Effector memory CD8-positive, alpha-beta T cell (primary cell): ENCODE measurements at places on chromosomes 13 and 19.

DNA sequence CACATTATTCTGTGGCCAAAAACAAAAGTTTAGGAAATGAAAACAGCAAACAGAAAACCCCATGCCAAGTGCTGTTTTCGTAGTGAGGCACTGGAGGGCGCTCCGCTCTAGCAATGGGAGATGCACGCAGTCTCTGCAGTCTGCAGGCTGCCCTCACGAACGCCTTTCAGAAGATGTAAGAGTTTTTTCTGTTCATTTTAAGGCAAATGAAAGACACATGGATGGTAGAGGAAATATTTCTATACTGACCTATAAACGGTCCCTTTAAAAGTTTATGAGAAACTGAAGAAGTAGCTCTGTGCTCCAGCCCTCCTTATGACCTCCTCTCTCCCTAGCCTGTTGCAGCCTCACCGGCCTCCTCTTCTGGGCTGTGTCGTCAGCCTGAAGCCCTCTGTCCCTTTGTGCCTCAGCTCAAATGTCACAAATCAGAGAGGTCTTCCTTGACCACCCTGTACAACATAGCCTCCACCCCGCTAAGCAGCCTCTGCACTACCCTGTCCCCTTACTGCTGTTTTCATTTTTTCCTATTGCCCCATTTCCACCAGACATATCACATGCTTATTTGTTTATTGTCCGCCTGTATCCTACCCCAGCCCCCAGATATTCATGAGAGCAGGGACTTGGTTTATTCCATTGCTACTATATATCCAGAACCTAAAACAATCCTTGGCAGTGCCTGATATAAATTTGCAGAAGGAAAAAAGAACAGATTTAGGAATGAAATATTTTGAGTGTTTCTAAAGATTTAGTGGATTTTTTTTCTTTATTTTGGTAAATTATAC is 116.4 kb downstream of the TM9SF2 start:
- DNase-seq, result no peak

GRCh38 chr13:102852556-102852955 is 6.7 kb downstream of the ERCC5 start:
- DNase-seq, result no peak

DNA sequence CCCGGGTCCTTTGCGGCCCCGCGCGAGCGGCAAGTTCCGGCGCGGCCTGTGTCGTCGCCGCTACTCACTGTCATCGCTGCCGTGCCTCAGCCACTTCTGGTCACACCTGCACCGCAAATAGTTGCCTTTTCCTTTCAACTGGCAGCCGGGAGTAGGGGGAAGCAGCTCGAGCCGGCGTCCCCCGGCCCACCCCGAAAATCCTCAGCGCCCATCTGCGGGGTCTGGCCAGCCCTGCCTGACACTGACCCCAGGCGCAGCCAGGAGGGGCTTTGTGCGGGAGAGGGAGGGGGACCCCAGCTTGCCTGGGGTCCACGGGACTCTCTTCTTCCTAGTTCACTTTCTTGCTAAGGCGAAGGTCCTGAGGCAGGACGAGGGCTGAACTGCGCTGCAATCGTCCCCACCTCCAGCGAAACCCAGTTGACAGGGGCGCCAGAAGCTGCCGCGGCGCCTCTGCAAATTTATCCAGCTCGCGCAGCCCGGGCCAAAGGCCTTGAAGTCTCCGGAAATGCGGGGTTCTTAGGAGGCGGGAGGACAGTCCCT is 1.7 kb downstream of the PDX1 start:
- no peak for DNase-seq

DNA sequence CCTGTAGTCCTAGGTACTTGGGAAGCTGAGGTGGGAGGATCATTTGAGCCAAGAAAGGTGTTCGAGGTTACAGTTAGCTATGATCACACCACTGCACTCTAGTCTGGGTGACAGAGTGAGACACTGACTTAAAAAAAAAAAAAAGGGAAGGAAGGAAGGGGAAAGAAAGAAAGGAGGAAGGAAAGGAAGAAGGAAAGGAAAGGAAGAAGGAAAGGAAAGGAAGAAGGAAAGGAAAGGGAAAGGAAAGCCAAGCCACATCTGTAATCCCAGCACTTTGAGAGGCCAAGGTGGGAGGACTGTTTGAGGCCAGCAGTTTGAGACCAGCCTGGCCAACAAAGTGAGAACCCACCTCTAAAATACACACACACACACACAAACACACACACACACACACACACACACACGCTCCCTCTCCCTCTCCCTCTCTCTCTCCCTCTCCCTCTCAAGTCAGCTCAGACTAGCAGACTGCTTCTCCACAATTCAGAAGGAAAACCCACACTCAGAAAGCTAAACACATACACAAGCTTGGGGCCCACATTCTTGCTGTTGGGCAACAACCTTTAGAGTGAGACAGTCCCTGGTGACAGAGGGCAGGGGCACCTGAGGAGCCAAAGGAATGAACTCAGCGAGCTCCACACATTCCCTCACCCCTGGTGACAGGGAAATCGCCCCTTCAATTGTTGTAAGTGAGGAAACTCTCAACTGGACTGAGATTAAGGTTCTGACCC is 2.7 kb downstream of the ZNF709 start:
- no peak for DNase-seq

DNA sequence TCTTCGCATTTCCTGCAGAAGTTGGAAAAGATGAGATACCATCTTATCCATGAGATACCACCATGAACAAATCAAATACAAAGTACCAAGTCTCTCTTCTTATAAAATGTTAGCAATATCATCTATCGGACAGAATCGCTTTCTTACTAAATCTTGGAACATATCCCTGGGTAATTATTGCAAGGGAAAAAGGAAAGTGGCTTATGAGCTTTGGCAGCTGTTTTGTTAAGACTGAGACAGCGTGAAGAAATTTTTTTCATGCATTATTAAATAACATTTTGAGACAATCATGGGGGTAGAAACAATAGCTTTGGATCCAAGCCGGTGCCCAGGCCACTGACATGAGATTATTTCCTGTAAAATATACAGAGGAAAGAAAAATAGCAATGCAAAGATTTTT is 84.5 kb downstream of the DOCK9 start:
- DNase-seq, result no peak

DNA sequence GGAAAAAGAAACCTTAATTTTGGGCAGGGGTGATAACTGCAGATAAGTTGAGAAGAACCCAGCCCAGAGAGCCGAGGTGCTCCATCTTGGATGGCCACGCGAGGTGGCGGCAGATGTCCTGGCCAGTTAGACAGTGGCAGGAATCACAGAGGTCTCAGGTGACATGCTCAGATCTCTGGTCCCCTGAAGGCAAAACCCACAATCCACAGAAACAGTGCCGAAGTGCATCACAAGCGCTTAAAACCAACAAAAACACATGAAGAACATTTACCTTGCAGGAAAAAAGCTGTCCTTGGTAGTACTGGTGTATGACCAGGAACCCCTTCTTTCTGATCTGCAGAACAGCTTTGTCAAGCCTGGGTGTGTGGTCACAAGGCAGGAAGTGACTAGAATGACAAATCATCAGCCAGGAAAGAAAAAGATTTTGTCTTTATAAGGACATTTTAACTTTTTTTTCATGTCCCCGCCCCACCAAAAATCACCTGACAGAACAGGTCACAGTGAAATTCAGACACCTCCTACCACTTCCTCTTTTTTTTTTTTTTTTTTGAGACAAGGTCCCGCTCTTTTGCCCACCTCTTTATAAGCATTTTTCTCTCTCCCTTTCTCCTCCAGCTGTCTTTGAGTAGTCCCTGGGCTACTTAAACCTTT is at the start of gene LCP1:
Gene LCP1 (minus strand): TSS at position 338 of the 651 bp plus-strand sequence. CDS start 22,515 bp downstream, outside the sequence.
- DNase-seq, result peak; percentile 81
